ENCODE measurements at places on chromosomes 2 and 18.

- no peak for DNase-seq
These were observed 84.7 kb downstream of the TNFRSF11A start for GRCh38 chr18:62409821-62410220.

- no peak for DNase-seq
These were observed 12.8 kb downstream of the SOCS6 start for GRCh38 chr18:70301667-70302066.

DNA sequence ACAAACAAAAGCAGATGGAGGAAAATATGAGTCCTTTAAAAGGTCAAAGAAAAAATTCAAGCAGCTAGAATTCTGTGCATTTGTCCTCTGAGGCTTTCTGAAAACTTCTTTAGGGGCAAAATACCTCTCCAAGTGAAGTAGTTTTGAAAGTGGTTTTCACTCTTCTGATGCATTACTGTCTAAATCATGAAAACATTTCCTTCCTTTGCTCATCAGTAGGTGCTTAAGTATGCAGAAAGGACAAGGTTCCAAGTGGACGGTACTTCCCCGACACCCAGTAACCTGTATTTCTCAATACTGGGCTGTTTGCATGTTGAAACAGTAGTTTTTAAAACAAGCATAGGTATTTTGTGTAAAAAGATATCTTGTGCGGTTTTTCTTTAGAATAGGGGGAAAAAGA is 189.1 kb upstream of the ERBB4 start:
- no peak for DNase-seq

- peak; percentile 8 for DNase-seq
These were observed 1.4 kb downstream of the CCDC85A start for GRCh38 chr2:56185101-56185581.

DNA sequence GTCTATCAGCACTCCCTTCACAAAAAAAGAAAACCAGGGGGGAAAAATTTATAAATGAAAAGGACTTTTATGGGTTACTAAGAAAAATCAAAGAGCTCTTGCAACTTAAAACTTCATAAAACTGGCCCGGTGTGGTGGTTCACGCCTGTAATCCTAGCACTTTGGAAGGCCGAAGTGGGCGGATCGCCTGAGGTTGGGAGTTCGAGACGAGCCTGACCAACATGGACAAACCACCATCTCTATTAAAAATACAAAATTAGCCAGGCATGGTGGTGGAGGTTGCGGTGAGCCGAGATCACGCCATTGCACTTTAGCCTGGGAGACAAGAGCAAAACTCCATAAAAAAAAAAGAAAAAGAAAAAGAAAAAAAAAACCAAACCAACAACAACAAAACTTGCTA is 1.7 kb downstream of the DIPK1C start:
- DNase-seq = no peak

DNA sequence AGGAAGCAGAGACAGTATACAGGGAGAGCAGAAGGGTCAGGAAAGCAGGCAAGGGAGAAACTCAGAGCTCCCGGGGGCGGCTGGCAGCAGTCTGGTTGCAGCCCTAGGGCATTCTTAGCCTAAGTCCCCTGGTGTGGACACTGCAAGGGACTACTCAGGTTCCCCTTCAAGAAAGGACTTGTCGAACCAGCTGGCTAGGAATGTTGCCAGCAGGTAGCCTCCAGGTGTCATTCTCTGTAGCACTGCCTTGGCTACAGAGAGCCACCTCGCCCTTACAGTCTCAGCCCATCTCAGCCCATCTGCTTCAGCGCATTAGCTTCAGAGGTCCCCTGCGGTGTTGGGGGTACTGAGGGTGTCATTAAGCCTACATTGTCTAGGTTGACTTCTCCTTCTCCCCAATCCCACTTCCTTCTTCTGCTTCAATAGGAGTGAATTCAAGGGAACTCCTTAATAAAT is 11.3 kb upstream of the TMSB10 start:
- no peak for DNase-seq

DNA sequence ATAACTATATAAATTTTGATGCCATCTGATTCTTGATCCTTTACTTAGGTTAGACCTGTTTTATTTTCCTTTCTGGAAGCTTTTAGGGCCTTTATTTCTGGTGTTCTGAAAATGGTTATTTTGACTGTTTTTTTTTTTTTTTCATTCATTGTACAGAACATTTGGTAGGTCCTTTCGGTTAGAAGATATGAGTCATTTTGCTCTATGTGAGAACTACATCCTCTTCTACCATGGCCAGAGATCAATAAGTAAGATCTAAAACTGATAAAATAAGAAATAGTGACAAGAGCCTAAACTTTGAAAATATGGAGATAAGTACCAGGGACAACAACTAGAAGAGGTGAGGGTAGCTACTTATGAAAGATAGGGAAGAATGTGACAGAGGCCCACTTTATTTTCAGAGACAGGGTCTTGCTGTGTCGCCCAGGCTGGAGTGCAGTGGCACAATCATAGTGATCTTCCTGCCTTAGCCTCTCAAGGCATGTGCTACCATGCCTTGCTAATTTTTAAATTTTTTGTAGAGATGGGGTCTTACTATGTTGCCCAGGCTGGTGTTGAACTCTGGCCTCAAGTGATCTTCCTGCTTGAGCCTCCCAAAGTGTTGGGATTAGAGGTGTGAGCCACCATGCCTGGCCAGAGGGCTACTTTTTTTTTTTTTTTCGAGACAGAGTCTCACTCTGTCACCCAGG is 66.5 kb downstream of the EIF2AK3 start:
- no peak for DNase-seq

DNA sequence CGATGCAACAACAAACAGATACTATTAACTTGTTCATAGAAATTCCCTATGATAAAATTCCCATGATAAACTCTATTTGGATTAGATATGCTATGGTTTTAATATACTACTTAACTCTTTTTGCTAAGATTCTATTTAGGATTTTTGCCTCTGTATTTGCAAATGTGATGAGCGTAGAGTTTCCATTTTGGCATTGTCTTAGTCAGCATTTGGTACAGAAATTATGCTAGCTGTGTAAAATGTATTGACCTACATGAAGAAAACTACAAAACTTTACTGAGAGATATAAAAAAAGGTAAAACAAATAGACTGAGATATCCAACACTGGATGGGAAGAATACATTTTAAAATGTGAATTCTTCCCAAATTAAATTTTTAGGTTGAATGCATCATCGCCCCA is 29.8 kb upstream of the ARL4C start:
- no peak for DNase-seq

- no peak for DNase-seq
These were observed 261.6 kb upstream of the RASGRP3 start for GRCh38 chr2:33214857-33215256.

- no peak for DNase-seq
These were observed 1.6 kb downstream of the SCN3A start for GRCh38 chr2:165202239-165202638.

GRCh38 chr2:98654699-98655495 is 46.5 kb downstream of the UNC50 start:
- no peak for DNase-seq

DNA sequence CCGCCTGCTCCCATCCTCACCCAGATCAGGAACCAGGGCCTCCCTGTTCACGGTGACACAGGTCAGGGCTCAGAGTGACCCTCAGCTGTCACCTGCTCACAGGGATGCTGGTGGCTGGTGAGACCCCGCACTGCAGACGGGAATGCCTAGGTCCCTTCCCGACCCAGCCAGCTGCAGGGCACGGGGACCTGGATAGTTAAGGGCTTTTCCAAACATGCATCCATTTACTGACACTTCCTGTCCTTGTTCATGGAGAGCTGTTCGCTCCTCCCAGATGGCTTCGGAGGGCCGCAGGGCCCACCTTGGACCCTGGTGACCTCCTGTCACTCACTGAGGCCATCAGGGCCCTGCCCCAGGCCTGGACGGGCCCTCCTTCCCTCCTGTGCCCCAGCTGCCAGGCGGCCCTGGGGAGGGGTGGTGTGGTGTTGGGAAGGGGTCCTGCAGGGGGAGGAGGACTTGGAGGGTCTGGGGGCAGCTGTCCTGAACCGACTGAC is 31.7 kb downstream of the GPC1 start:
- no peak for DNase-seq

DNA sequence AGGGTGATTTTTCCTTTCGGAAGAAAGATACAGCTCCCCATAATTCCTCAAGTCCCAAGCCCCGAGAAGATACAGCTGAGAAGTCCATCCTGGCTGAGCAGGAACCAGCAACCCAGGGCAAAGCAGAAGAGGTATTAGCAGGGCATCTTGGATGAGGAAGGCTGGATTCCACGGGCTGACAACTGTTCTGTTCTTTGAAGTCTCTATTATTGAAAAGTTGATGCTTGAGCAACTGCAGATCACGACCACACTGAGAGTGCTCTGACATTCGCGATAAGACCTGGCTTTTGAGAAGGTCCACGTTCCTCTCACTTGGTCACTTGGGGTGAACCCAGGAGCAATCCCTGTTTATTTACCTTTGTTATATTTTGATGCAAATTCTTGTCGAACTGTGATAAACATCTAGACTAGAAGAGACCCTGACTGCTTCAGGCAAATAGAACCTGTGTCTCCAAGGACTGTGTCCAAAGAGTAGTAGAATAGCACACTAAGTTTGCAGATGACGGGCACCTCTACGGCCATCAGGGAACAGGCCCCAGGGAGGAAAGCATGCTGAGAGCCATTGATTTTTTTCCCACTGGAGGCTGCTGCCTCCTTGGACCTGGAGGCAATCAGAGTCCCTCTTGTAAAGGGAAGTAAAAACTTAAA is 133.1 kb downstream of the ARL4C start:
- no peak for DNase-seq

DNA sequence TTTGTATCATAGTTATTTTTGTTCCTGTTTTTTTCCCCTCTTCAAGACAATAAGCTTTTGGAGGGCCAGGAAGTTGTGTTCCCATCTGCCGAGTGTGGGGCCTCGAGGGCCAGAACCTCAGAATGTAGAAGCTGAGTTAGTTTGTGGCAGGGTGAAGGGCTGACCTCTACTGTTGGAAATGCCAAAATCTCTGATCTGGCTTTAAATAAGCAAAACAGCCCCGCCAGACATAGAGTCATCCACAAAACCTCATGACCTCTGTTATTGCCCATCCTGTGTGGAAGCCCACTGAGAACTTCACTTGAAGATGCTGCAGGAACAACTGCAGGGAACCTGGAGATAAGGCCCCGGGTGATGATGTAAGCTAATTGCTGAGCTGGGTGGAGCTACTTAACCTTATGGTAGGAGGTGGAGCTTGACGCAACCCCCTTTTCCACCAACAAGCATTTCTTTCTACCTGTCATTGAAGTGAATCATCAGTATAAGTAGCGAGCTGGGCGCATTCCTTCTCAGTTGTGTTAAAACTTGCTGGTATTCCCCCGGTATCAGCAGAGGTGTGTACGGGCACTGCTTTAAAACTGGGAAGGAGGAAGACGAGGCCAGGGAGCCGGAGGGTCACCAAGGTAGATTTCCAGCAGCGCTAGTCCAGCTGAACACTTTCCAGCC is 177.2 kb downstream of the NEDD4L start:
- no peak for DNase-seq

DNA sequence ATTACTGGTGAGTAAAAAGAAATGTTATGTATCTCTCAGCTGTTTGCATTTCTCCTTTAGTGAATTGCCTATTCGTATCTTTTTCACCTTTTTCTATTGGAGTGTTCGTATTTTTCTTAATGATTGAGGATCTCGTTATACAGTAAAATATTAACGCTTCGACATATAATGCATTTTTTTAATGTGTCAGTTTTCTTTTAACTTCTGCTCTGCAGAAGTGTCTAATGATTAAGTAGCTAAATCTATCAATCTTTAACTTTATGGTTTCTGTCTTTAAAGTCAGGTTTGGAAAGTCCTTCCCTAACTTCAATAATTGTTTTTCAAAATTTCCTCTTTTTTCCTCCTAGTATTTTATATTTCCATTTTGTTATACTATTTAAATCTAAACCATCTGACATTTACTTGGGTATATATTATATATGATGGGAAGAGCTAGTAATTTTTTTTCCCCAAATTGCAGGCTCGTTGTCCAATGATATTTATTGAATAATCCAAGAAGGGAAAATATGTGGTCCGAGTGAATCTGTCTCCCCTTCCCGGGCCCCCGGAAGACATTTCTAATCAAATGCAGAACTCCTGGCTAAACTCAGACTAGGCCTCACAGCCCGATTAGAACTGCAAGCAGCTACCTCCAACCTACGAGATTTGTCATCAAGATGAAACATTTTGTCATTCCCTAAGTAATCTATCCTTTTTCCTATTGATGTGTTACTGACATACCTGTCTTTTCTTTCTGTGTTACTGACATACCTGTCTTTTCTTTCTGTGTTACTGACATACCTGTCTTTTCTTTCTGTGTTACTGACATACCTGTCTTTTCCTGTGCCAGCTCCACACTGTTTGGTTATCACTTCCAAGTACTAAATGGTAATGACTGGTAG is 17.2 kb downstream of the PCBP1 start:
- DNase-seq = no peak

Data from NCI-H1092 (cell line).